Renal cortex interstitium (tissue), 15 donors: ENCODE measurements at places on chromosomes 5 and 9.

GRCh38 chr9:123998278-123998925 lies 13.2 kb upstream of the LHX2 start:
- DNase-seq = no peak

GRCh38 chr9:110555551-110556331 lies 23.8 kb downstream of the SVEP1 start:
- peak; percentile 56 for DNase-seq

DNA sequence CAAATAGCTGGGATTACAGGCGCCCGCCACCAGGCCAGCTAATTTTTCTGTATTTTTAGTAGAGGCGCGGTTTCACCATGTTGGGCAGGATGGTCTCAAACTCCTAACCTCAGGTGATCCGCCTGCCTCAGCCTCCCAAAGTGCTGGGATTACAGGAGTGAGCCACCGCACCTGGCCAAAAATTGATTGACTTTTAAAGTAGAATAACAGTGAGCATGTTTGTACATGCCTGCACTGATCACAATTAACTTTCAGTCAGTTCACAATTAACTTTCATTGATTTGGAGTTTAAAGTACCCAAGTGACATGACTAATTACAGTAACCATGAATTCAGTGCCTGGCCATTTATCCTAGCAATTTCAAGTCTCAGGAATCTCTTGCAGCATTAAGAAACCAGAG lies 61.3 kb downstream of the ANKH start:
- DNase-seq = no peak

- no peak for DNase-seq
Measured at GRCh38 chr5:73278693-73279092, 105.7 kb downstream of the TMEM174 start.

- no peak for DNase-seq
Measured at GRCh38 chr5:139468421-139468931, 2.3 kb upstream of the SMIM33 start.

DNA sequence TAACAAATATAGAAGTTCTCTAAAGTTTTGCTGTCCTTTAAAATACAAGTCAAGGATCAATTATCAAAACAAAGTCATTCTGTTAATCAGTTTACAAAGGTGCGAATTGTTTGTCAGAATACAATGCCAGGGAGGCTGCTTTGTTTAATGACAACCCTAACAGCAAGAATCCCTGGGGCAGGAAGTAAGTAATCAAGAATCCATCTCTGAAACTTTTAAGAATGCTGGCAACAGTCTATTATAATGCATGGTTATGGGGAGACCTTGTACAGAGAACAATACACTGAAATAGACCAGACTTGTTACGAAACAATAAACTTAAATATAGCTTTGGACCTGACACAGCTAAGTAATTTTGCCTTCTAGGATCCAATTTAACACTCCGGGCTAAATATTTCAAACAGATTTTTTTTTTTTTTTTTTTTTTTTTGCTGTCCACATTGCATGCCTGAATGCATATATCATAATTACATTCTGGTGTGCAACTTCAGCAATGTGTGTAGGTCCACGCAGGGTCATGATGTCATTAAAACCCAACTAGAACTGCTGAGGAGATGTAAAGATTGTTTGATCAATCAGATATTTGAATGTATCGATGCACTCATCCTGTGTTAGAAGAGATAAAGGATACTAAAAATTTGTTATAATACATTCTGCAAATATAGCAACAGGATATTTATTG lies 421.3 kb downstream of the CETN3 start:
- DNase-seq = no peak

GRCh38 chr9:35732800-35733541 lies 505 bp downstream of the CREB3 start:
- DNase-seq = no peak

- DNase-seq = no peak
Measured at GRCh38 chr5:98173334-98173733, 600.1 kb upstream of the RGMB start.

DNA sequence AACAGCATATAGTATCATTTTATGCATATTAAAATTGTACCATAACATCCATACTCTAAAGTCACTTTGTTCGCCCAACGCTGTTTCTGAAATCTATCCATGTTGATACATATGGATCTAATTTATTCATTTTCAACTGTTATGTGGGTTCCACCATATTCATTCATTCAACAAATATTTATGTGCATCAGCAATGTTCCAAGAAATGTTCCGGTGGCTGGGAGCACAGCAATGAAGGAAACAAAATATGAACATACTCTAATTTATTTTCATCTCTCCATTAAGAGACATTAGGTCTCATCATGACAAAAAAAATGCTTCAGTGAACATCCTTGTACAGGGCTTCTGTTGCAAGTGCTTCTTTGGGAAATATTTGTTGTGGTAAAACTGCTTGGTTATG lies 75.4 kb downstream of the MARCHF3 start:
- no peak for DNase-seq

DNA sequence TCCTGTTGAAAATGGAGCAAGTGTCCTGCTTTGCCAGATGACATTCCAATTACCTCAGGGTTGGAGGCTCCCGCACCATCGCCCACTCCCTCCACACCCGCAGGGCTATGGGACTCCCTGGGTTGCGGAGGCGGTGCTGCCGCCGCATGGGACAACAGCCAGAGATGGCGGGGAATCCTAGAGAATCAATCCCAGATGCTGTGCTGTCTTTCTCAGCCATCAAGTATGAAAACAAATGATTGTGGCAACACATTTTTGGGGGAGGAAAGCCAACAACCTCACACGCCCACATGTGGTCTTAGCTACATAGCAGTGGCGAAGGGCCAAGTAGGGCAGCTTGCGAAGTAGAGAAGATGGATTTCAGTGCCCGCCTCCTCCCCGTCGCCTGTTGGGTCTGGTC lies 46.7 kb downstream of the IL31RA start:
- DNase-seq = no peak

DNA sequence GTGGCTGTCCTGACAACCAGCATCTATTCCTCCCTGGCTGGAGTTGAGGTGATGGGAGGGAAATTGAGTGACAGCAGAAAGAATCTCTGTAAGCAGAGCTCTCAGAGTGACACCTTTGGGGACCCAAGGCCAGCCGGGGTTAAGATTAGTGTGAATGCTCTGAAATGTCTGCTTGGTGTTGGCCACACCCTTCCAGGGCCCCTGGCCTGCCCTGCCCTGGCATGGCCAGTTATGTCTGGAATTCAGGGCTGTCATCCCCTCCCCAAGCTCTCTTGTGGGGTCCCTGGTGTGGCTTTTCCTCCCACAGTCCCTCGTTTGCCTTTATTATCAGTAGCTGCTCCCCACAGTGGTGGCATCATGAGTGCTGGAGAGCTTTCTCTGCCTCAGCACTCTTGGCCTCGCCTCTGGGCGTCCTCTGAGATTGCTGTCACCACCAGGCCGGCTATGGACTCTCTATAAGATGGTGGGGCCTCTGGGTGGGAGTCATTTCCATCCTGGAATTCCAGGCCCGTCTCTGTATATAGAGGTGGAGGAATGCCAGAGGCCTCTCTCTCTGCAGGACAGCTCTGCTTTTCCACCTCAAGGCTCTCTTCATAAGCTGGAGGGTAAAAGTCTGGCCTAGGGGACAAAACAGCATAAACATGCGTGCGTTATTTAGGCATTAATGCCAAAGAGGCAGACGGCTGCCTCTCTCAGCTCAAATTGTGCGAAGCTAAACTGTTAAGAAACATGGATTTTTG lies 3.6 kb downstream of the TMEM252 start:
- no peak for DNase-seq

DNA sequence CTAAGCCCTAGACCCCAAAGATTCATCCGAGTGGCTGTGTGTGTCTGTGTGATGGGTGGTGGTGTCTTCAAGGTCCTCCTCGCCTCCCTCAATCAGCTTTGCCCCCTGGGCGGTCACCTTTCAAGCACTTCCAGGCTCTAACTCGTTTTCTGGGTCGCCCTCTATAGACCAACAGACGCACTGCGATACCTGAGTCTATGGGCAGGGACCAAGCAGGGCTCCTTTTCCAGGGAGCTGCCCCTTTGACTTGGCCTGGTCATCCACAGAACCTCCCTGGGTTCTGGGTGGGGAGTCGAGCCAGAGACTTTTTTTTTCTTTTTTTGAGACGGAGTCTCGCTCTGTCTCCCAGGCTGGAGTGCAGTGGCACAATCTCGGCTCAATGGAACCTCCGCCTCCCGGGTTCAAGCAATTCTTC lies 1.1 kb downstream of the SLC27A4 start:
- DNase-seq = no peak
